Colonic mucosa (tissue), 4 donors: ENCODE measurements at places on chromosomes 12 and 14. TPM values are rescaled to one million over a fixed set of nuclear protein-coding genes. Genes with fewer than 3 reads are reported as not detected.

DNA sequence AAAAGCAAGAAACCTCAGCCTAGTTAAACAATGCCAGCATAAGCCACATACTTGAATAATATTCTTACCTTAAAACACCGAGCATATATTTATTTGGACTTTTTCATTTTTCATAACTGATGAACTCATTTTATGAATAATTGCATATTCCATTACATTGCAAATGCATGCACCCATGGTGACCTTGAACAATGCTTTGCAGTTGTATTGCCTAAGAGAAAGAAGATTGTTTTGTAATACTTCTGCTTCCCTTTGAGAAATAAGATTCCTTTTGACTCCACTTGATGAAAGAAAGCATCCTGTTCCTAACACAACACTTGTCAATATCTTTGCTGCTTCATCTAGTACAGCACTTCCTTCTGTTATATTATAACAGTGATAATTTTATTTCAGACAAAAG, 1182.2 kb downstream of the FLRT2 start:
- no peak for DNase-seq

GRCh38 chr12:103840462-103840875, 565 bp downstream of the NT5DC3 start:
- no peak for DNase-seq

GRCh38 chr14:99029916-99030305, 242.1 kb downstream of the BCL11B start:
- no peak for DNase-seq

DNA sequence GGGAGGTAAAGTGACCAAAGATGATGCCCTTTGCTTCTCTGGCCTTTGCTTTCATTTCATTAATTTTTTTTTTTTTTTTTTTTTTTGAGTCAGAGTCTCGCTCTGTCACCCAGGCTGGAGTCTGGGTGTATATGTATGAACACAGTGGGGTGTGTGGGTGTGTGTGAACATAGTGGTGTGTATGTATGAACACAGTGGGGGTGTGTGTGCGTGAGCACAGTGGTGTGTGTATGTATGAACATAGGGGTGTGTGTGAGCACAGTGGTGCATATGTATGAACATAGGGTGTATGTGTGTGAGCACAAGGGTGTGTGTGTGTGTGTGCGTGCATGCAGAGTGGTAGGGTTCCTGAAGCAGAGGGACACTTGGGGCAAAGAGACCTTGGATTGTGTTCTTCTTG, 9.6 kb downstream of the KLC1 start:
- DNase-seq = no peak

- no peak for DNase-seq
These were observed 1.6 kb upstream of the RPS26 start for GRCh38 chr12:56040151-56040550.

DNA sequence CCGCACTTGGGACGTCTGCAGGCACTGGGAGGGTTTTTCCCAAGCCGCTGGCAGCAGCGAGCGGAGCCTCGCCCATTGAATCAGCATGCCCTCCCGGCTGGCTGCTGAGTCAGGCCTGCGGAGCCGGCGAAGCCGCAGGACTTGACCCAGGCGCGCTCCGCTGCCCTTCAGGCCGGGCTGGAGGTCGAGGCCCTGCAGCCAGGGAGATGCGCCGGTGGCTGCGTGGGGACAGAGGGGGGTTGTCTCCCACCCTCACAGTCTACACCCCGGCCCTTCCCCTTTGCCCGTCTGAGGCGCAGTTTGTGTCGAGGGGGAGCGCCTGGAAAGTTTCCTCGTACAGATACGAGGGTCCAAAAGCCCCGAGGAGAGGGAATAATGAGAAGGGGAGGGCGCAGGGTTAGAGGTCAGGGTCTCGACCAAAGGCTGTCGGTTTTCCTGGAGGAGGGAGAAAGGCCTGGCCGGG, 759 bp upstream of the KLC1 start:
- peak; percentile 84 for DNase-seq

DNA sequence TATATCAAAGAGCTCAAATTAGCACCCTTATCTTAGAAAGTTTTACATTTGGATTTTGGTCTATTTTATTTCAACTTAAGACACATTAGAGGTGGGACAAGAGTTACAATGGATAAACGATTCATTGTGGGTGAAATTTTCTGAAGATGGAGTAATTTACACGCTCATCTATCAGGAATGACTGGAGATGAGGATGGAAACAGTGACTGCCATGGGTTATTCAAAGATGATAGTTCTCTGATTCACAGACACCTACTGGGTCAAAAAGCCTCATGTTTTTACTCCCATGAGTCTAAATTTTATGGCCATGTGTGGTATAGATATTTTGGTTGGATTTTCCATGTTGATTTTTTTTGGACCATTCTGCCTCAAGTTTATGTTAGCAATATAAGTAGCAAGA, 22.1 kb downstream of the SAMD4A start:
- no peak for DNase-seq

Gene APOF
- total RNA-seq = 0.15 TPM

Gene RNASE2
- 1.1 TPM for total RNA-seq

Gene RTL1
- not detected for total RNA-seq
